Head of caudate nucleus (tissue), 42 donors: ENCODE measurements at places on chromosomes 1 and 21.
A peak's percentile ranks its signal among the peaks of the same experiment; 100 is the strongest.

DNA sequence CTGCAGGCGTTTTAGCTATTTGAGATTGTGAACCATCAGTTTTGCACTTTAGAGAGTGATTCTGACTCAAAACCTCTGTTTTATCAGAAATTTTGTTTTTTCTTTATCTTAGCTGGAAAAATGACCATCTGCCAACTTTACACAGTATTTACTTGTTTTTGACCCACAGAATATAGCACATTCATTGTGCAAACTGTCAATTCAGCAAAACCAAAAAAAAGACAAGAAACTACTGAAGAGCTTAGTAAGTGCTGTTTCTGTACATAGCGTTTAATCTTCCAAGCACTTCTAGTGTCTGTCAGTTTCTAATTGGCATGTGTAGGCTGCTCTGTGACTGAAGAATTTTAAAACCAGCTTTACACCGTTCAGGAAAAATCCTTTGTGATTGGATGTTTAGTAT is 76.0 kb upstream of the VANGL1 start:
- no peak for DNase-seq

- no peak for DNase-seq
Measured at GRCh38 chr21:31187499-31187898, 149.2 kb upstream of the KRTAP19-8 start.

GRCh38 chr1:214552174-214552608 is 789 bp upstream of the PTPN14 start:
- peak; percentile 29 for DNase-seq

DNA sequence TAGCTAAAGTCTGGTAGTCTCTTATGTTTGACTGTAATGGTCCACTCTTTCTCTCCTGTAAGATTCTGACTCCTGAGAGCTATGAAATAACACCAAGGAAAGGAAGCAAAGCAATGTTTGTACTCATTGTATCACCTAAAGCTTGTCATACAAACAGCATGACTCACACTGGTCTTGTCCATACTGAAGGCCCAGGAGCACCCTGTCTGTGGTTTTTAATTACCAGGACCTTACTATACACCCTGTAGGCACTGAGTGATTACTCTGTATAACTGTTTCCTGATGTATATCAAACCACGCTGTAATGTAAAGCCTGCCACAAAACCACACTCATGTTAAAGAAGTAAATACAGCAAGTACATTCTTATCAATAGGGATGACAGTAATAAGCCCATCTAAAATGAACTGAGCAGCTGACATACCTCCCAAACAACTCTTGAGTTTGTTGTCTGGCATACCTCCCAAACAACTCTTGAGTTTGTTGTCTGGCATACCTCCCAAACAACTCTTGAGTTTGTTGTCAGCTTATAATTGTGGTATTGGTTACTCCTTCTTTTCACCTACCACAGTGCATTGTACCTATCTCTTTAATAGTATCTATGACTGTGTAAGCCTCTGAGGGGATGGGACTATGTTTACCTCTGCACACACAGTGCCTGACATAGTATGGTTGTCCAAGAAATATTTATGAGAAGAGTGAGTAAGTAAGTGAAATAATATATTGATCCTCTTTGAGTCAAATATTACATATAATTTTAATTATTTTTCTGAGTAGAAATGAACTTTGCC is 11.6 kb upstream of the TNFSF18 start:
- no peak for DNase-seq

- no peak for DNase-seq
Measured at GRCh38 chr1:15081102-15081501, 72.4 kb upstream of the TMEM51 start.

DNA sequence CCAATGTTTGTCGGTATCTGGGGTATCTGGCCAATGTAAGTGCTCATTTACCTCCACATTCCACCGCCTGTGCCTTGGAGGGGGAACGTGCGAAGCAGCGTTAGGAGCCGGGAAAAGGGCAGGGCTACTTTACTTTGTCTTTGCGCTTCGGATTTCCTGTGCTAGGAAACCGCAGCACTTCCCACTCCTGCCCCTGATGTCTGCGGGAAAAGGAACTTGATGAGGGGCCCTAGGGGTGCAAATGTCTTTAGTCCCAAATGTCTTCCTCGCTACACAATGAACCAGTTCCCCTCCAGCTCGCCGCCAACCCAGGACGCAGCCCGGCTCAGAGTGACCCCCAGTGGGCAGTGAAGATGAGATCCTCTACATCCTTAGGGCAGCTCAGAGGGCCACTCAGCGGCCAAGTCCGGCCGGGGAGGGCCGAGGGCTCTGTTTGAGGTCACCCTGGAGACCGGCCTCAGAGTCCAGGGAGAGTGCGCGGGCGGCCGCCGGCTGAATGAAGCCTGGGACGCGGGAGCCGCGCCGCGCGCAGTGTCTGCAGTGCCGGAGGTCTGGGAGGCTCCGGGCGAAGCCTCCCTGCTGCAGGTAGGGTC is at the start of gene DYNLT5:
Gene DYNLT5, plus strand, starts transcription at position 460 of the 593 bp plus-strand sequence. CDS start 2,200 bp downstream, outside the sequence.
- DNase-seq = peak; percentile 58

- no peak for DNase-seq
Measured at GRCh38 chr1:219989766-219990165, 56.5 kb downstream of the EPRS1 start.

DNA sequence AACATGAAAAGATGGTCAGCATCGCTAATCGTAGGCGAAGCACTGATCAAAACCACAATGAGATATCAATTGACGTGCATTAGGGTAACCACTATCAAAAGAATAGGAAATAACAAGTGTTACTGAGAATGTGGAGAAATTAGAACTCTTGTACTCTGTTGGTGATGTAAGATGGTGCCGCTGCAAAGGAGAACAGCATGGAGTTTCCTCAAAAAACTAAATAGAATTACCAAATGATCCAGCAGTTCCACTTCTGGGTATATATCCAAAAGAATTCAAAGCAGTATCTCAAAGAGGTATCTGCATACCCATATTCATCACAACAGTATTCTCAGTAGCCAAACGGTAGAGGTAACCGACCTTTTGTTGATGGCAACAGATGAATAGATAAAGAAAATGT is 8.3 kb upstream of the CD101 start:
- no peak for DNase-seq

GRCh38 chr21:38486706-38487105 is 11.6 kb downstream of the ERG start:
- no peak for DNase-seq

DNA sequence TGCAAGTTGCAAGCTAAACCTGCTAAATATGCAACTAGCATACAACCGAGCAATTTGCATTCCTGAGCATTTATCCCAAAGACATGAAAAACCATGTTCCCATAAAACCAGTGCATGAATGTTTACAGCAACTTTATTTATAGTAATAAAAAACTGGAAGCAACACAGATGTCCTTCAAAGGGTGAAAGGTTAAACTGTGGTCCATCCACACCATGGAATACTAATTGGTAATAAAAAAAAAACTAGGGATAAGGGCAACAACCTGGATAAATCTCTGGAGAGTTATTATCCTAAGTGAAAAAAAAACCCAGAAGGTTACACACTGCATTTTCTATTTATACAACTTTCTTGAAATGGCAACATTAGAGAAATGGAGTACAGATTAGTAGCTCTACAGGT is 474.1 kb downstream of the SMYD3 start:
- no peak for DNase-seq

DNA sequence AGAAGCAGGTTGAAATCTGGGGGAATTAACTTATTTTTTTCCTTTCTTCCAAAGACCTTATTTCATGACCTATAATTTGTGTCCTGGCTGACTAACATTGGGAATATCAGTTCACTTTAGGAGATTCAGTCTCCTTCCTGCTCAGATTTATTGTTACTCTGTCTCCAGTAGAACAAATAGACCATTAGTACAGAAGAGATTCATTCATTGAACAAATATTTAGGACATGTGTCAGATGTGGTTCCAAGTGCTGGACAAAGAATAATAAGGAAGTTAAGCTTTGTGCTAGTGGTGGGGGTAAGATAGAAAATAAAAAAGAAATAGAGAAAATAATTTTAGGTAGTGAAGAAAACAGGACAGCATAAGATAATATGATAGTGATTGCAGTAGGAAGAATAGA is 20.3 kb downstream of the ZMYM4 start:
- no peak for DNase-seq

DNA sequence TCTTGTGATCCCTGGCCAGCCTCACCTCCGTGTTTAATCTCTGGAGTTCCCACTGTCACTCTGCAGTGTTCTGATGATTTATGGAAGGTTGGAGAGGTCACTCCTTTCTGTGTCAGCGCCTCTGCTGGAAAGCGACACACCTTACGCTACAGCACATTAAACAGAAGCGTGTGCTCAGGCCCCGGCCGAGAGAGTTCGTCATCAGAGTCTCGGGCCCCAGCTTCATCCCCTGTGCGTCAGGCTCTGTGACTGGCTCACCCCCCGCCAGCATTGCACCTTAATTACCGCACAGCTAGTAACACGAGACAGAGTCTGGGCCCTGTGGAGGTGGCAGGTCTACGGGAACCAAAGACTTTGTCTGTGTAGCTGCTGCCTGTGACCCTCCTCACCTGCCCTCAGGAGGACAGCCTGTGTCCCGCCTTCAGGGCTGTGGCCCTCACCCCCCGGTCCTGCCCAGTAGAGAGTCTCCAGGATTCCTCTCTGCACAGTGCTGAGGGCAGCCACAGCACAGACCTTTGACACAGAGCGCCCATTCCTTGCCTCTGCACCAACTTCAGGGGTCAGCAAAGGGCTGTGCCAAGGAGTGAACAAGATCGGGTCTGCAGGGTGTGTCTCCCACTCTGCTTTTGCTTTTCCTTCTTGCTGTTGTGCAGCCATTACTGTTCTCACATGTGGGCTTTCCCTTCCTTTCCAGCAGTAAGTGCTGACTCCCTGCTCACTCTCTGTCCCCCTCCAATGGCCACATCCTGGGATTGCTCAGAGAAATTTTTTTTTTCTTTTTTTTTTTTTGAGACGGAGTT is 157.6 kb downstream of the PGBD5 start:
- DNase-seq = peak; percentile 63

DNA sequence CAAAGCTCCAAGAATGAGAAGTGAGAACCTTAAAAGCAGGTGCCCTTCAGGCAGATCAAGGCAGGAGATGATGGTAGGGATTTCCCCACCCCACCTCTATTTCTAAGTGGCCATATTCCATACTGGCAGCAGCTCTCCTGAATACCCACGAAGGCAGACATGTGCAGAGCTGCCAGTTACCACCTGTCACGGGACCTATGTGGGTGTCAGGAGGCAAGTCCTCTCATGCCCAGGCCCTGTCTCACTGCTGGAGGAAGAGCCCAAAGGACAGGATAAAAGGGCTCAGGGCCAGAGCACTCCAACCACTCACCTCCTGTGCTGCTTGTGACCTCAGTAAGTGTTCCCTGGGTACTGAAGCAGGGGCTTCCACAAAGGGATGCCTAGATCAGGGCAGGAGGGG is 721 bp upstream of the LCE1B start:
- DNase-seq = no peak

DNA sequence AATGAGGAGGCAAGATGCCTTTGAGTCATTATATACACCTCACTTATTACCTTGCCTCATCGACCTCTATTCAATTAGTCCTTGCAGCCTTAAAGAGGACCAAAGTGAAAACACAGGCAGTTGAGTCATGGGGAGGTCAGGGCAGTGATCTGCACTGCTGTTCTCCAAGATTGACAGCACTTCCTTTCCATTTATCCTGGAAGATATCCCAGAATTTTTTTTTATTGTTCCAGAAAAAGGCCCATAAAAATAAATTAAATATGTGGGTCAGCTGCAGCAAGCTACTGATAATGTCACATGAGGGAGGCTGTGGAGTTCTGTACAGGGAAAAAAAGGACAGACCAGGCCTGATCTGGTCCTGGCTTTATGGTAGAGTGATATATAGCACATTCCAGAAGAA is 33.2 kb upstream of the CDC42BPA start:
- DNase-seq = no peak

DNA sequence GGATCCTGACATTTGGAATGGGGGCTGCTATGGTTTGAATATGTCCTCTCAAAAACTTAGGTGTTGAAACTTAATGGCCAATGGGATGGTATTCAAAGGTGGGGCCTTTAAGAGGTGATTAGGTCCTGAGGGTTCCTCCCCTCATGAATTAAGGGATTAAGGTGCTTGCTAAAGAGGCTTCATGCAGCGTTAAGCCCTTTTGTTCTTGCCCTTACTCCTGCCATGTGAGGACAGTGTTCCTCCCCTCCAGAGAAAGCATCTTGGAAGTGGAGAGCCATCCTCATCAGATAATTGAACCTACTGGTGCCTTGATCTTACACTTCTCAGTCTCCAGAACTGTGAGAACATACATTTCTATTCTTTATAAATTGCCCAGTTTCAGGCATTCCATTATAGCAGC is 146.6 kb downstream of the KCNJ6 start:
- DNase-seq = no peak

DNA sequence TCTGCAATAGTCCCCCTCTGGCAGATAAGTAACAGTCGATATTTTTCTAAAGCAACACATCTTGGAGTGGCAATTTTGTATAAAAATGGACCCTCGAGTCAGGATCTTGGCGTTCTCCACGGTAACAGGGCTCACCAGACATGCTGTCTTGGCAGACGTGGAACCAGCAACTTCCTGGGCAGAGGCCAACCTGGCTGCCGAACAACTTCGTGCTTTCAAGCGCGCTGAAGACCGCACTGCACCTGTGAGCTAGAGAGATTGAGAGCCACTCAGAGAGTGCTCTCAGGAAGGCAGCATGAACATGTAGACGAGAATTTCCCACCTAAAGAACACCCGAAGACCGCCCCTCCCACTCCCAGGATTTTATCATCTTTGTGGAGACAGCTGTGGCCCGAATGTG is 7.3 kb downstream of the C1orf174 start:
- DNase-seq = no peak

- no peak for DNase-seq
Measured at GRCh38 chr1:170590921-170591705, 59.1 kb downstream of the GORAB start.

GRCh38 chr1:70672442-70672888 is 261.4 kb downstream of the CTH start:
- DNase-seq = no peak

DNA sequence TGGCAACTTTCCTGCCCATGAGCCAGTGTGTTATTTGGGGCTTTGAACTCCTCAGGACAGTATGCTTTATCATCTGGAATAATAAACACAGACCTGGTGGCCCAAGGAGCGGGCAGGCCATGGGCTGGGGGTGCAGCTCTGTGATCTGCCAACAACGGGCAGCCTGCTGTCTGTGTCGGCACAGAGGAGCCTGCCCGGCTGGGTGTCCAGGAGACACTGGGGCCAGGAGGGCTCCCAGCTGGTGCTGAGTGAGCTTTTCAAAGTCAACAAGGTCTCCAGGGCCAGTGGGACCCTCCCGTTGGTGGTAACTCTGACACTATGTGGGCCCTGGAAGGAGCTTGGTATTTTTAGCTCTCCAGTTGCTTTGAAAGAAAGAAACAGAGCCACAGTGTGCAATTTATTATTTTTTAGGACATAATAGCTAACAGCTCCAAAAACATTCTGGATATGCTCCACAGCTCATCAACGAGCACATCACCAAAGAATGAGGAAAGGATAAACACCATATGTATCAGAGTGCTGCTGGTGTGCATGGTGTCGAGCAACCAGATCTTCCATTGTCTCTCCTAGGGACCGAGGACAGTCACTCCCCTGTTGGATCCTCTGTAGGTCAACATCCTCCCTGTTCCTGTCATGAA is 488.7 kb upstream of the USP24 start:
- no peak for DNase-seq
